ENCODE measurements at places on chromosomes 7 and 10.

DNA sequence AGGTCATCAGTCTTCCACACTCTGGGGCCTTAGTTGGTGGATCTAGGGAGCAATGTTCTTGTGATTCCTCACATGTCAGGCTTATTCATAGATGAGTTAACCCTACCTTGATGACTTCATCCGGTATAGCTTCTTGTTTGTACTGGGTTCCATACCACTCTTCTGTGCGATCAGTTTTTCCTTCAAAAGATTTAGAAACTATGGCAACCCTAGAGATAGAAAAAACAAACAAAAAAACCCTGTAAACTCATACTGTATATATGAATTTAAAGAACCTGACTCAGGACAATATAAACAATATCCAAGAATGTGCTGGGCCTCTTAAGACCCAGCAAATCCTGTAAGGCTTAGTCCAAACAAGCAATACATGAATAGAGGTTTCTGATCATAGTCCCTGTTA is 83.5 kb downstream of the IDE start:
- DNase-seq = no peak

DNA sequence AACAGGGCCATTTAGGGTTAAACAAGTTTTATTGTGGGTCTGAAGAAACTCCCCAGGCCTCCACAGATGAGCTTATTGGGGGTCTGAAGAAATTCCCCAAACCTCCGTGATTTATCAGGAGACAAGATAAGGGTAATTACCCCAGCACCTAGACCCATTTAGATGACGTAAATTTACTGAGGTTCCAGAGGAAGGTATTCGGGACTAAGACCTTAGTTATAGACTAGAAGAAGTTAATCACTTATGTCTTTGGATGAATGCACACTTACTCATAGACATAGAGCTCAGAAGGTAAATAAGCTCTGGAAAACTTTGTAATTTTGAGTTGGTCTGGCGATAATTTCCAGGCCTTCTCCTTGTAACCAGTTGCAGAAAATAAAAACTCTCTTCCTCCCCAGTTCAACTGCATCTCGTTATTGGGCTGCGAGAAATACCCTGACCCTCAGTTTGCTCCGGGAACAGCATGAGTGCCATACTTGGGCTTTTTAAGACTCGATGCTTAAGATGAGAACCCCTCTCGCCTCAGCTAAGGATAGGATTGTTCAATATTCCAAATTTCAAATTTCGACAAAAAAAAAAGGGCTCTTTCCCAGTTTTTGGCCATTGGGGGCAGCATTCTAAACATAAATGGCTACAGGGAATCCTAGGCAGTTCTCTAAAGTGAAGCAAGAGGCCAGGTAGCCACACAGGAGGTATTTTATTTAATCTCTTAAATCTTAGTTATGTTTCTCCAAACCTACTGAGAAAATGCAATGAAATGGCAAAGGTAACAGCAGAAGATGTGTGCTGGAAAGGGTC is 74.7 kb upstream of the PFKP start:
- no peak for DNase-seq

DNA sequence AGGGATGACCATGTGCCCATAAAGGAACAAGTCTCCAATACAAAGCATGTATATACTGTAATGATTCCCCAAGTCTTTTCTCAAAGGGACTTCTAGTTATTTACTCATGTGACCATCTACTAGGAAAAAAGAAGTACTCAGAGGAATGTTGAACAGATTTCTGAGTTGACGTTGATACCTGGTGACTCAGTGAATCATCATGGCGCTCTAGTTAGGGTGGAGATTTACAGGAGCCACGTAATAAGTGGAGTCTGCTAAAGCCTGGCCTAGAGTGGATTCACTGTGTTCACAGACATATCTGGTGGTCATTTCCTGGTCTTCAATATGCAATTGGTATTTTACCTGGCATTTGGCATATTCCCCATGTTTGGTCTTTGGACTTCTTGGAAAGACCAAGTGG is 302.2 kb upstream of the CACNA2D1 start:
- DNase-seq = no peak

DNA sequence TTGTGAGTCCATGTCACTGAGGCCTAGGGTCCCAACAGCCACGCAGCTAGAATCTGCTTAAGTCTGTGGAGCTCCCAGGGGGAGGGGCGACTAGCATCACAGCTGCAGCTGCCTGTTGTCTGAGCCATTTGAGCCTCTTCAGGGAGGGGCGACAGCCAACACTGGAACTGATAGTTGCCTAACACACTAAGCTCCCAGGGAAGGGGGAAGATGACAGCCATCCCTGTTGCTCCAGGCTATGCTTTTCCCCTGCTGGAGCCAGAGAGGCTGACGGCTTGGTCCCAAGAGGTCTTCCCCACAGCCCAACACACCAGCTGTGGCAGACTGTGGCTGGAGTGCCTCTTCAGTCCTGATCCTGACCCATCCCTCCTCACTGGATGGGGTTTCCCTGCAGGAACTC is 817.5 kb downstream of the NXPH1 start:
- no peak for DNase-seq

- no peak for DNase-seq
These were observed 53.8 kb downstream of the TMEM26 start for GRCh38 chr10:61399406-61399805.

- DNase-seq = no peak
These were observed 94.1 kb downstream of the LRRN3 start for GRCh38 chr7:111184987-111185386.

DNA sequence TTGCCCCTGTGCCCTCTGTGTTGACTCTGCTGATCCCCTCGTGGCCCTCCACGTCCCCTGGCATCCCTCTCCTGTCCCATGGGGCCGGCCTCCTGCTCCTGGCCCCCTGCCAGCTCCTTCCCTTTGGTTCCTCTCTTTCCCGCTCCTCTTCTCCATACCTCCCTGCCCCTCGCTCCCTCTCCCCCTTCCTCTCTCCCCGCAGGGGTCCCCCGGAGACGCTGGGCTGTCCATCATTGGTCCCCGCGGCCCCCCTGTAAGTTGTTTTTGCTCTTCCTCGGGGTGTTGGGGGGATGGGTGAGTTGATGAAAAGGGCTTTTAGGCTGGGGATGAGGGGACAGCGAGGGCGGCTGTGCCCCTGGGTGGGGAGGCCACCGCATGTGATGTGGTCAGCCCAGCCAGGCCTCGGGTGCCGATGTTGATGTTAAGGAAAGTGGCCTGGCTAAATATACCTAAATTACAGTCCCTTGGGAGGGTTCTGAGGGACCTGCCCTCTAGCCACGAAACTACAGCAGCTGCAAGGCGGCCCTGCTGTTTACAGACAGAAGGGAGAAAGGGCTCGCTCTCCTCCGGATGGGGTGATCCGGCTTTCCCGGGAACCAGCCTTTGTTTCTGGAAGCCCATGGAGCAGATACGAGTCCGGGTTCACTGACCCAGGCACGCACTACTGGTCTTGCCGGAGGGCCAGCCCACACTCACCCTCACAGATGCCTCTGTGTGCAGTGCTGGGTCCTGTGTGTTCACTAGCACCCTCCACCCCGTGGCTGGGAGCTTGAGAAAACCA is 78.8 kb downstream of the COL13A1 start:
- DNase-seq = no peak

- no peak for DNase-seq
These were observed 257.3 kb downstream of the SDK1 start for GRCh38 chr7:3558400-3558799.

DNA sequence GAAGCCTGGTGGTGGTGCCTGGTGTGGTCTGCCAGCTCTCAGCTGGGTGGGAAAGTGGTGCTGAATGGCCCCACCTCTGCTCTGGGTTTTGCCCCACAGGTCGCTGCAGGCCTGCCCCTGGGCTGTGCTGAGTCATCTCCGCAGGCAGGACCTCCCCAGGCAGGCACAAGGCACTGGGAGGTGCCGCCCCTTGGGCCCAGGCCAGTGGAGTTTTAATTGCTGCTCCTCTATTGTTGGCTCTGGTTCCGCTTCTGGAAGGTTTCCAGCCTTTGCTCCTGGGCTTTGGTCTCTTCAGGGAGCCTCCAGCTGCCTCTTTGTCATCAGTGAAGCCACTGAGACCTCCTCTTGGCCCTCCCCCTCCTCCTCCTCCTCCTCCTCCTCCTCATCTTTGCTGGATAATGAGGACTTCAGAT is 180.3 kb upstream of the GRB10 start:
- DNase-seq = no peak

DNA sequence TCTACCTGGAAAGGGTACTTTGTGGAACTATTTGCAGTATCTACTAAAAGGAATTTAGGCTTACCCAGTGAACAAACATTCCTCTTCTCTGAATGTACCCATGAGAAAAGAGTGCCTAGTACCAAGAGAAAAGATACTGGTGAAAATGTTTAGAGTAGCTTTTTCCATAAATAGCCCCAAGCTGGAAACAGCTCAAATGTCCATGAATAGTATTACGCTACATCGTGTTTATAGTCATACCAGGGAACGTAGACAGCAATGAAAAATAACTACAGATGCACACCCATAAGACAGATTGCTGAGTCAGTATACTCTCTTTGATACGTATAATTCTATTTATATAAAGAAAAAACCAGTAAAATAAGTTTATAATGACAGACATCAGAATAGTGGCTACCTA is 285.9 kb downstream of the KLF6 start:
- DNase-seq = no peak

- no peak for DNase-seq
These were observed 252.7 kb downstream of the PRPF18 start for GRCh38 chr10:13839430-13839990.

DNA sequence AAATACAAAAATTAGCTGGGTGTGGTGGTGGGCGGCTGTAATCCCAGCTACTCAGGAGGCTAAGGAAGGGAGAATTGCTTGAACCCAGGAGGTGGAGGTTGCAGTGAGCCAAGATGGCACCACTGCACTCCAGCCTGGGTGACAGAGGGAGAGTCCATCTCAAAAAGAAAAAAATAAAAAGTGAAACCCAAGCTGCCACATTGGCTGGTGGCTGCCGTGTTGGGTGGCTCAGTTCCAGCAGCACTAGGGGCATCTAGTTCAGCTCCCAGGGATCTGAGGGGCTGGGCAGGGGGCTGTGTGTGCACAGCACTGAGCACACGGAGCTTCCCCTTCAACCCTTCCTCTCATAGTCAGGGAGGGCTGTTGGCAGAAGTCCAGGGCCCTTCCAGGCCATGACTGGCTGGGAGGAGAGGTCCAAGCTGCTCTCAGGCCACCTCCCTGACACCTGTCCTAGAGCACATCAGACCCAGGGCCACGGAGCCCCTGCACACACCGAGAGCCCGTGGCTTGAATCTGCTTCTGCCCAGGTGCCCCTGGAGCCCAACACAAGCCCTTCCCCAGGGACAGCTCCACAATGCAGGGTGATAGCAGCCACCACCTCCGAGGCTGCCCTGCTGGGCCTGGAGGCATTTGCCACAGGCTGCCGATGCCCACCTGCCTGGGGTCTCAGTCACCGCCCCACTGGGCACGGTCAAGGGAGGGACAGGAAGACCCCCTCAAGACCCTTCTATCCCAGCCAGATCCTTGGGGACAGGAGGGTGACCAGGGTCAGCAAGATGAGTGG is 47.3 kb downstream of the YKT6 start:
- DNase-seq = no peak

- peak; percentile 71 for DNase-seq
These were observed 14.7 kb downstream of the ESYT2 start for GRCh38 chr7:158814637-158815036.

DNA sequence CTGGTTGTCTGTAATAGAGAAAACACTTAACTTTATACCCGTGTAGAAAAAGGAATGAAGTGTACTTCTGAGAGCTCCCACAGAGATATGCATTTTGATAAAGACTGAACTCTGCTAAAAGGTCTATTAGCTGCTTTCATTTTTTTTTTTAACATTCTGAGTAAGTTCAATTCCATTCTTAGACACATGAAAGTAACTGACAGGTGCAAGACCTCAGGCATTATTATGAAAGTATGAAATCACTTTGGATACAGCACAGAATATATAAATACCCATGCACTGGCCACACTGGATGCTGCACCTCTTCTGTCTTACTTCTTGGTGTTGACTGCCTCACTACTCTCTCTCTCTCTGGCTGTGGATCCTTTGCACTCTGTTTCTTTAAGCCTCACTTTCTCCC is 46.2 kb downstream of the VWDE start:
- no peak for DNase-seq

DNA sequence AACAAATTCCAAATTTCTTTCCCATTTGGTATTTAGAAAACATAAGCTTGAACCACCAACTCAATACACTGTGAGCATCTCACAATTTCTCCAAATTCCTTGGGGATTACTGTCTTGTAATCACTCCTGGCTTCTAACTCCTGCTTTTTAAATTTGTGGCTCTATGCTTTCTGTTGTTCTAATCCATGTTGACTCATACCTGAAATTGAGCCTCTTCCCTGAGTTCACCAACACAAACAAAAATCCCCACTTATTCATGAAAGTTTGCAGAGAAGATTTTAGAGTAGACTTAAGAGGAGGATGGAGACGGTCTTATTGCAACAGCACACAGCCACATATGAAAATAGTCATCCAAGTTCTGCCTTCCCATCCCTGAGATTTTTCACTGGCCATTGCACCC is 252.5 kb downstream of the PTEN start:
- DNase-seq = no peak

DNA sequence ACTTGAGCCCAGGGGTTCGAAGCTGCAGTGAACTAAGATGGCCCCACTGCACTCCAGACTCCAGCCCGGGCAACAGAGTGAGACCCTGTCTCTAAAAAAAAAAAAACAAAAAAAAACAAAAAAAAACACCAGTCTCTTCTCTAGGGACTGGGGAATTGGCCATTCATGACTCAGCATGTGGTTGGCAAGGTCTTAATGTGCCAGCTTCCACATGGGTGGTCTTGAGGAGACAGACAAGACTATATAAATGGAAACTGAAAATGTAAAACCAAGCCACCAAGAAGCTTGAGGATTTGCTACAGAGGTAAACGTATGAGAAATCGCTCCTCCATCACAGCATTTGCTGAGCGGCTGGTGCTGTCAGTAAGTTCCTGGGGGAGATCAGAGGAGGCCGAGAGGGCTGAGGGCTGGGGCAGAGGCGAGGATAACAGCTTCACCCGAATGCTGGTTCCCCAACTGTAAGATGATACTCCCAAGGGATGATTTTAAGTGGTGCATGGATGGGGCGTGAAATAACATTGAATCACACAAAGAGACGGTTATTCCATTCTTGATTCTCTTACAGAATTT is 128.7 kb downstream of the C10orf105 start:
- no peak for DNase-seq

DNA sequence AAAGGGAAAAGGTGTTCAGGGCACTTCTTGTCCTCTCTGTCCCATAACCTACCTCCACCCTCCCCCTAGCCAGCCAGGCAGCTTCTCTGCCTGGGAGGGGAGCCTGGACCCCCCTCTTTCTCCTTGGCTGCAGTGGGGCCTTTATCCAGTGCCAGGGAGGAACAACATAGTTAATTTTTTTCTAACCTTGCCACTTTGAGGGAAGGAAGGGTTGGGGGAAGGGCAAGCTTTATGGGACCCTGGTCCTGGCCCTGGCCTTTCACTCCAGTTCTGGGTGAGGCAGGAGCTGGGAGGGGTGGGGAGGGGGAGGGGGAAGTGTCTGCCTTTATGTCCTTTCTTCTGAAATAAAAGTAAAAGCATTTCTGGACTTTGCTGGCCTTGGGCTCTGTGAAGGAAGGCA is 4.5 kb downstream of the VGF start:
- DNase-seq = no peak
